Activated T-helper 2 cell treated with anti-CD3 and anti-CD28 coated beads, Interferon-gamma antibody, Interleukin-2, Interleukin-4, amounts not matched to agents 10 μg/mL and 5 μg/mL and 100 μg/mL, durations not matched to agents 14 hours and 24 hours and 36 hours (primary cell): ENCODE measurements at places on chromosomes 7 and 10.

DNA sequence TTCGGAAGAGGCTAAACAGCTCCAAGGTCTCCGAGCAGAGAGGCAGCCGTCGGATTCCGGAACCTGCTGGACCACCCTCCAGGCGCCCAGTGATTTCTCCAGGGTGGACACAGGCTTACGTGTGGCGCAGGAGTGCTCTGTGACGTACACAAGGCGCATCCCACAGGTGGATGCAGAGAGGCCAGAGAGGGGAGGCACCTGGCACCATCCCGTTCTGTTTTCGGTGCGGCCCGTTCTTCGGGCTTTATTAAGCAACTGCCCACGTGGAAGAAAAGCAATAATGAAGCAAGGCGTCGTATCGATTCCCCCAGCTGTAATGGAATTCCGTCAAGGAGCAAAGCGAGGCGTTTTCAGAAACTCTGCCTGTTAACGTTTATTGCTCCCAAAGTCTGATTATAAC lies 163.6 kb downstream of the PTPRN2 start:
- no peaks in the 10 kb centered on the region for H3K27me3 ChIP-seq
- H3K4me3 ChIP-seq: no peak overlapping the region
- no peak overlapping the region for H3K27ac ChIP-seq
- no peaks in the 10 kb centered on the region for H3K36me3 ChIP-seq
- H3K4me1 ChIP-seq: no peaks in the 10 kb centered on the region

DNA sequence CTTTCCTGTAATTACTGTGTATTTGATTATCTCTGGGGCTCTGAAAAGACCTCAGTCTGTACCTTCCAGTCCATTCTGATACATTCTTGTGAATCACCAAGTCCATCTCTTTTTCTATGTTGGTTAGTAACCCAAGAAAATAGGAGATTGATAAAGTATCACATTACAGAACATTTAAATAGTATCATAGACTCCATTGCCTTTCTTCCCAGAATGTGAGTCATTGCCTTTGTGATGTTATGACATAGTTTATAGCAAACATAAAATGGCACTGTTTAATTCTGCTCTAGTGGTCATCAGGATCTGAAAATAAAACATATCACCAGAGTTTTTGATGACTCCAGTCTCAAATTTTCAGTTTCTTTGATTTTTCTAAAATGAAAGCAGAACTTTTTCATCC lies 78.4 kb downstream of the NRG3 start:
- no peak overlapping the region for H3K4me3 ChIP-seq
- no peaks in the 10 kb centered on the region for H3K36me3 ChIP-seq
- H3K4me1 ChIP-seq: no peaks in the 10 kb centered on the region
- no peaks in the 10 kb centered on the region for H3K27me3 ChIP-seq
- DNase-seq: no peak
- no peak overlapping the region for H3K27ac ChIP-seq

- H3K27ac ChIP-seq: no peak overlapping the region
- H3K4me3 ChIP-seq: no peak overlapping the region
- H3K36me3 ChIP-seq: no peaks in the 10 kb centered on the region
- DNase-seq: no peak
- H3K27me3 ChIP-seq: no peaks in the 10 kb centered on the region
- no peaks in the 10 kb centered on the region for H3K4me1 ChIP-seq
These were observed 190.2 kb downstream of the SORCS3 start for GRCh38 chr10:104831272-104831671.

- H3K27ac ChIP-seq: no peak overlapping the region
- DNase-seq: no peak
- no peaks in the 10 kb centered on the region for H3K4me1 ChIP-seq
- H3K27me3 ChIP-seq: no peaks in the 10 kb centered on the region
These were observed 6.0 kb downstream of the OR6B1 start for GRCh38 chr7:144006029-144006691.

GRCh38 chr7:129278688-129279087 lies 53.9 kb downstream of the AHCYL2 start:
- DNase-seq: no peak
- no peaks in the 10 kb centered on the region for H3K4me1 ChIP-seq
- H3K4me3 ChIP-seq: no peak overlapping the region
- H3K36me3 ChIP-seq: no peaks in the 10 kb centered on the region

DNA sequence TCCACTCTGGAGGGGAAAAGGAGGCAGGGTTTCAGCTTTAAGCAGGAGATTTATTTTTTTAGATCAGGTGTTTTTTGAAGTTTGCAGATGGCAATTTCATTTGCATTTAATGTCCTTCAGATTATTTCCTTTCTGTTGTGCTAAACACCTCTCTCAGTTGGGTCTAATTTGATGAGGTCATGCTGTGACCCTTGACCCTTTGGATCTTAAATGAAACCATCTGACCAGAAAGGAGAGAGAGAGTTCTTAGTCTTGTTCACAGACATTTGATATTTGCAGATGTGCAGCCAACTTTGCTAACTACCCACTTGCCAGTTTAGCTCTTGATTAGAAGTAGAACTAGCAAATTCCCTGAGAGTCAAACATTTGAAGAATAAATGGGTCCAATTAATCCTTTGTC lies 101.5 kb upstream of the RAB11FIP2 start:
- DNase-seq: no peak
- no peak overlapping the region for H3K4me3 ChIP-seq
- no peak overlapping the region for H3K27ac ChIP-seq
- H3K27me3 ChIP-seq: no peaks in the 10 kb centered on the region

GRCh38 chr7:111987115-111987826 lies 218.9 kb downstream of the DOCK4 start:
- no peak for DNase-seq
- no peak overlapping the region for H3K27ac ChIP-seq
- no peaks in the 10 kb centered on the region for H3K27me3 ChIP-seq
- H3K36me3 ChIP-seq: no peaks in the 10 kb centered on the region
- H3K4me1 ChIP-seq: no peaks in the 10 kb centered on the region

- no peak for DNase-seq
- H3K36me3 ChIP-seq: no peaks in the 10 kb centered on the region
- no peak overlapping the region for H3K4me3 ChIP-seq
- no peaks in the 10 kb centered on the region for H3K4me1 ChIP-seq
These were observed 107.7 kb downstream of the TACC2 start for GRCh38 chr10:122096705-122097104.

GRCh38 chr10:83691791-83692596 lies 447.3 kb upstream of the GHITM start:
- DNase-seq: no peak
- no peaks in the 10 kb centered on the region for H3K27me3 ChIP-seq
- no peak overlapping the region for H3K4me3 ChIP-seq
- H3K36me3 ChIP-seq: no peaks in the 10 kb centered on the region
- no peak overlapping the region for H3K27ac ChIP-seq

DNA sequence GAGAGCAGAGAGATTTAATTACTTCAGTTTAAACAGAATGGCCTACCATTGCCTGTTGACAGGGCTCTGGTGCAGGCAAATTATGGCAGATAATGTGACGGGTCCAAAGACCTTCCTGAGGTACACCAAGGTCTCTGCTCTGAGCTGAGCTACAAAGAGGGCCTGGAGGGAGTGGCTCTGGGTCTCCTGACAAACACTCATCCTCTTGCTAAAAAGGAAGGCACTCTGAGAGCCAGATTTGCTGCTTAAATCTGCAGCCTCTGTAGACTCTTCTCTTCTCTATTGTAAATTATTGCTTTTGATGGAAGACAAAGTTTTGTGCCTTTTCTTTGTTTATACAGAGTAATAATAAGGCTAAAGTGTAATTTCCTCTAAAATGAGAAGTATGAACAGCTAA lies 529.5 kb upstream of the FZD8 start:
- DNase-seq: no peak
- H3K4me1 ChIP-seq: no peaks in the 10 kb centered on the region
- H3K27ac ChIP-seq: no peak overlapping the region
- no peaks in the 10 kb centered on the region for H3K27me3 ChIP-seq
- no peak overlapping the region for H3K4me3 ChIP-seq

- H3K4me1 ChIP-seq: peaks cover 46% of the 10 kb centered on the region
- H3K27ac ChIP-seq: peak overlapping the region; percentile 95
- peaks cover 24% of the 10 kb centered on the region for H3K36me3 ChIP-seq
- H3K4me3 ChIP-seq: peak overlapping the region; percentile 2
These were observed 2.0 kb upstream of the MTG1 start for GRCh38 chr10:133391761-133392518.

- no peak for DNase-seq
- H3K27me3 ChIP-seq: peaks cover 15% of the 10 kb centered on the region
- no peak overlapping the region for H3K27ac ChIP-seq
- H3K4me3 ChIP-seq: no peak overlapping the region
- no peaks in the 10 kb centered on the region for H3K36me3 ChIP-seq
These were observed 88.5 kb downstream of the IPMK start for GRCh38 chr10:58179238-58179637.

DNA sequence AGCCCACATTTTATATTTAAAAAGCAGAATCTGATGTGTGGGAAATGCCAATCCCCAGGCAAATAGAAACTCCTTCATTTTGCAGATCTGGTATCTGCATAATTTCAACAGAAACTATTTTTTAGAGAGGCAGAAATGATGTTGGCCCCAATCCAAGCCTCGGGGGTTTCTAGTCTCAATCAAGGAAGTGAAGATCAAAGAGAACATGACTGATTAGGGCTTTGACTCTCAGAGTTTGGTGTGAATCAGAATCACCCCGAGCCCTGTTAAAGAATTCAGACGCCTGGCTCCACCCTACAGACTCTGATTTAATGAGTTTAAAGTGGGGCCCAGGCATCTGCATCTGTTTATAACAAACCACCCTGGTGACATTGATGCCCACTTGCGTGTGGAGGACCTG lies 36.7 kb upstream of the UBE2H start:
- DNase-seq: no peak
- H3K4me3 ChIP-seq: no peak overlapping the region
- peaks cover 2% of the 10 kb centered on the region for H3K4me1 ChIP-seq
- no peaks in the 10 kb centered on the region for H3K36me3 ChIP-seq
- no peak overlapping the region for H3K27ac ChIP-seq
- H3K27me3 ChIP-seq: no peaks in the 10 kb centered on the region

- no peak overlapping the region for H3K27ac ChIP-seq
- H3K4me3 ChIP-seq: no peak overlapping the region
- no peak for DNase-seq
- peaks cover 3% of the 10 kb centered on the region for H3K27me3 ChIP-seq
- H3K4me1 ChIP-seq: peaks cover 8% of the 10 kb centered on the region
These were observed 279.2 kb downstream of the MAD1L1 start for GRCh38 chr7:1953199-1954190.

GRCh38 chr7:85103962-85104361 lies 82.9 kb downstream of the SEMA3D start:
- no peaks in the 10 kb centered on the region for H3K36me3 ChIP-seq
- no peak for DNase-seq
- H3K4me3 ChIP-seq: no peak overlapping the region
- H3K4me1 ChIP-seq: no peaks in the 10 kb centered on the region
- no peak overlapping the region for H3K27ac ChIP-seq
- H3K27me3 ChIP-seq: no peaks in the 10 kb centered on the region

- no peak for DNase-seq
- no peak overlapping the region for H3K4me3 ChIP-seq
- no peaks in the 10 kb centered on the region for H3K27me3 ChIP-seq
- H3K4me1 ChIP-seq: no peaks in the 10 kb centered on the region
- no peaks in the 10 kb centered on the region for H3K36me3 ChIP-seq
These were observed 3.0 kb downstream of the ITPRID1 start for GRCh38 chr7:31516680-31517502.

DNA sequence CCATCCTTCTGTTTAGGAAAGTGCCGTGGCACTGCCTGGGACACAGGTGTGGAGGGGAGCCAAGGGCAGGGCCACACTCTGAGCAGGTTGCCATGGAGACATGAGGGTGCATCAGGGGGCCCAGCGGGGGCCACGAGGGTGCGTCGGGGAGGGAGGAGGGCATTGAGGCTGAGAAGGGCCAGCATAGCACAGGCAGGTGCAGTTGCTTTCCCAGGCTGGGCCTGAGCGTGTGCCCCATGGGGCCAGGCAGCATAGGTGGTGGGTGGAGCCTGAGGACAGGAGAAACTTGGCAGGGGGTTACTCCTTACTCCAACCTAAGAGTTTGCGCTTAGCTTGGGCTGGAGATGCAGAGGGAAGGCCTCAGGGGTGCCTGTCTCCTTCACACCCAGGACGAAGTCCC lies 15.2 kb downstream of the YKT6 start:
- H3K27ac ChIP-seq: no peak overlapping the region
- no peak overlapping the region for H3K4me3 ChIP-seq
- no peaks in the 10 kb centered on the region for H3K27me3 ChIP-seq

GRCh38 chr10:102234888-102235597 lies 6.3 kb downstream of the PITX3 start:
- peaks cover 2% of the 10 kb centered on the region for H3K4me1 ChIP-seq
- H3K4me3 ChIP-seq: no peak overlapping the region
- H3K27me3 ChIP-seq: peaks cover 53% of the 10 kb centered on the region

DNA sequence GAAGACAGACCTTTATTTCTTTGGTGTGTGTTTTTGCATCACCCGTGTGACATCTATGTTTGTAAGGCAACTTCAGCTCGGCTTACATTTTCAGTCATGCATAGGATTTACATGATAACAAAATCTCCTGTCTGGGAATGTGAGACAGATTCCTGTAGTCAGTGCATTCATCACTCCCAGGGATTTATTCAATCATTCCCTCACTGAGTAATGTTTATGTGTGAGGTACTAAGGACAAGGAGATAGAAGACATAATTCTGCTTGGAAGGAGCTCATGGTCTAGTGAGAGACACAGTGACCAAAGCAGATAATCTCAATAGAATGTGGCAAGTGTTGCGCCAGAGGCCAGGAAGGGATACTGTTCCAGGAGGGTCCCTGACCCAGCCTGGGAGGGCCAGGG lies 35.2 kb upstream of the BMPER start:
- DNase-seq: no peak
- H3K36me3 ChIP-seq: no peaks in the 10 kb centered on the region
- H3K4me1 ChIP-seq: no peaks in the 10 kb centered on the region
- H3K27ac ChIP-seq: no peak overlapping the region

GRCh38 chr7:17996442-17997223 lies 31.0 kb downstream of the PRPS1L1 start:
- no peak for DNase-seq
- H3K4me3 ChIP-seq: no peak overlapping the region
- H3K27me3 ChIP-seq: peaks cover 5% of the 10 kb centered on the region

DNA sequence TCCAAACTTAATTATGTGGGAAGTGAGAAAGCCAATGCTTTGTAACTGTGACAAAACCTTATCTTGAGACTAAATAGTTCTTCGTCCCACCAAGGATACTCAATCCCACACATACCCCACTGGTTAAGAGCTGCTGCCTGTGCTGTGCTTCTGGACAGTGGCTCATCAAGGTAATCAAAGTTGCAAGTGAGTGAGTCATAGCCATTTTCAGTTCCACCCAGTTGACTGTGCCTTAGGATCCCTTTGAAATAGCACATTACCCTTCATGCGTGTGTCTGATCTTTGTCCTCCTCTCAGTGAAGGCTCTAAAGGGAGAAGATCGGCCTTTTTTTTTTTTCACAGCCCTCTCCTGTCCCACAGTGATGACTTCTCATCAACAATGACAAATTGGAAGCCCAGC lies 706.0 kb upstream of the AUTS2 start:
- DNase-seq: no peak
- H3K27ac ChIP-seq: no peak overlapping the region
- H3K36me3 ChIP-seq: no peaks in the 10 kb centered on the region

- H3K27ac ChIP-seq: peak overlapping the region; percentile 57
- H3K4me1 ChIP-seq: peaks cover 9% of the 10 kb centered on the region
- H3K36me3 ChIP-seq: no peaks in the 10 kb centered on the region
- no peak for DNase-seq
These were observed 37.6 kb upstream of the PDCD4 start for GRCh38 chr10:110833941-110834628.
